Left ventricle myocardium inferior (tissue), 1 donor: ENCODE measurements at places on chromosomes 1 and 21. TPM values are rescaled to one million over a fixed set of nuclear protein-coding genes. Genes with fewer than 3 reads are reported as not detected.

Gene SVBP
- total RNA-seq, result 10.9 TPM

- no peaks in the 10 kb centered on the region for H3K36me3 ChIP-seq
- H3K27ac ChIP-seq, result no peak overlapping the region
- no peaks in the 10 kb centered on the region for H3K27me3 ChIP-seq
- H3K4me1 ChIP-seq, result peaks cover 72% of the 10 kb centered on the region
- no peak overlapping the region for H3K4me3 ChIP-seq
- no peak for DNase-seq
Measured at GRCh38 chr1:232548691-232549090, 81.2 kb downstream of the SIPA1L2 start.

- H3K4me3 ChIP-seq, result no peak overlapping the region
- DNase-seq, result peak; percentile 71
- H3K27me3 ChIP-seq, result no peaks in the 10 kb centered on the region
- H3K36me3 ChIP-seq, result peaks cover 88% of the 10 kb centered on the region
- H3K4me1 ChIP-seq, result peaks cover 55% of the 10 kb centered on the region
Measured at GRCh38 chr1:110053552-110054428, 16.7 kb downstream of the ALX3 start.

DNA sequence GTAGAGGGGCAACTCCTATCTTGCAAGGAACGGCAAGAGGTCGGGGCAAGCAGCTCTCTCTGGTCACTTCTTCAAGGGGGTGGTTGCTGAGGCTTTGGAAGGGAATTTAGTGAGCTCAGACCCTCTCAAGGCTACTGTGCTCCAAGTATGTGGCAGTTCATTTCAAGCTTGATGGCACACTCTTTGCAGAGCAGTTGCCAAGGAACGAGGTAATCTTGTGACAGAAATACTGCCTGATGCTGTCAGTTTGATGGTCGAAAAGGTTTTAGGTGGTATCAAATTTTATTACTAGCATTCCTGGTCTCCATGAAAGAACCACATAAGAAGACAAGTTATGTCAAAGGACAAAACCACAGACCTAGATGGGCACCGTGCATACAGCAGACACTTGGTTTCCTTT is 13.1 kb downstream of the CFAP298 start:
- no peaks in the 10 kb centered on the region for H3K4me1 ChIP-seq
- DNase-seq, result no peak
- H3K4me3 ChIP-seq, result no peak overlapping the region
- peaks cover 31% of the 10 kb centered on the region for H3K36me3 ChIP-seq
- H3K27me3 ChIP-seq, result no peaks in the 10 kb centered on the region

DNA sequence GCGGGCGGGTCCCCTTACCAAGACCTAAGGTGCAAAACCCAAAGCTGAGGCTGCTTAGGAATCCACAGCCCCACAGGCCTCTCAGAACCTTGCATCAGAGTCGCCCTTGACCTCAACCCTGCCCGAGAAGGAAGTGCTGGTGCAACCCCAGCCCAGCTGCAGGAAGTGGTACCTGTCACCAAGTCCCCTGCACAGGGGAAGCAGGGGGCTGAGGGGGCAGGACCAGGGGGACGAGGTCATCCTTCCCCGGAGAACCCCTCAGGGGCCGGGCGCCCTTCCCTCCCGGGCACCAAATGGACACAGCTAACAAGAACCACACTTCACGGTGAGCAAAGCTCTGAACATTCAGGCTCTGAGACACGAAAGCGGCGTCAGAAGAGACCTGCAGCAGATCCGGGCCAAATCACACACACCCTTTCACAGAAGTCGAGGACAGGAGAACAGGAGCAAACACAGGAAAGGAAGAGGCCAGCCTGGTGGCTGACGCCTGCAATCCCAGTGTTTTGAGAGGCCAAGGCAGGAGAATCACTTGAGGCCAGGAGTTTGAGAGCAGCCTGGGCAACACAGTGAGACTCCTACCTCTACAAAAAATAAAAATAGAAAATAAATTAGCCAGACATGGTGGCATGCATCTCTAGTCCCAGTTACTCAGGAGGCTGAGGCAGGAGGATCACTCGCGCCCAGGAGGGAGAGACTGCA is 6.4 kb downstream of the ITGB2 start:
- H3K4me3 ChIP-seq, result no peak overlapping the region
- DNase-seq, result peak; percentile 50
- peaks cover 19% of the 10 kb centered on the region for H3K27me3 ChIP-seq
- H3K4me1 ChIP-seq, result peaks cover 24% of the 10 kb centered on the region
- no peaks in the 10 kb centered on the region for H3K36me3 ChIP-seq

DNA sequence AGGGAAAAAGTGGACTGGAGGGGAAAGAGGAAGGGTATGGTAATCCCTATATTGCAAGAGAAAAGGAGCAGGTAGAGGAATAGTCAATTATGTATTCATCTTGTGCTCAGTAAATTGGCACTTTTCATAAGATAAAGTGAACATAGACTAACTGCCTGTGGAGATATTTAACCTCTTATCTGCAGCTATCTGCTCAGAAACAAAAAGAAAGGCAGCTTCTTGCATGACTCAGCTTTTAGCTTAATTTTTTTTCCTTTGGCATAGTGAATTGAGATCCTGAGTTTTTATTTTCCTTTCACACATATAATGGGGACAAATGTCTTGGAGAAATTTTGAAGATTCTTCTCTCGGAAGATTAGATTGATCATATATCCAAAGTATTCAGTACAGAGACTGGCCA is 127.6 kb upstream of the F3 start:
- no peaks in the 10 kb centered on the region for H3K36me3 ChIP-seq
- H3K4me3 ChIP-seq, result no peak overlapping the region
- DNase-seq, result no peak
- H3K27me3 ChIP-seq, result no peaks in the 10 kb centered on the region
- no peaks in the 10 kb centered on the region for H3K4me1 ChIP-seq

DNA sequence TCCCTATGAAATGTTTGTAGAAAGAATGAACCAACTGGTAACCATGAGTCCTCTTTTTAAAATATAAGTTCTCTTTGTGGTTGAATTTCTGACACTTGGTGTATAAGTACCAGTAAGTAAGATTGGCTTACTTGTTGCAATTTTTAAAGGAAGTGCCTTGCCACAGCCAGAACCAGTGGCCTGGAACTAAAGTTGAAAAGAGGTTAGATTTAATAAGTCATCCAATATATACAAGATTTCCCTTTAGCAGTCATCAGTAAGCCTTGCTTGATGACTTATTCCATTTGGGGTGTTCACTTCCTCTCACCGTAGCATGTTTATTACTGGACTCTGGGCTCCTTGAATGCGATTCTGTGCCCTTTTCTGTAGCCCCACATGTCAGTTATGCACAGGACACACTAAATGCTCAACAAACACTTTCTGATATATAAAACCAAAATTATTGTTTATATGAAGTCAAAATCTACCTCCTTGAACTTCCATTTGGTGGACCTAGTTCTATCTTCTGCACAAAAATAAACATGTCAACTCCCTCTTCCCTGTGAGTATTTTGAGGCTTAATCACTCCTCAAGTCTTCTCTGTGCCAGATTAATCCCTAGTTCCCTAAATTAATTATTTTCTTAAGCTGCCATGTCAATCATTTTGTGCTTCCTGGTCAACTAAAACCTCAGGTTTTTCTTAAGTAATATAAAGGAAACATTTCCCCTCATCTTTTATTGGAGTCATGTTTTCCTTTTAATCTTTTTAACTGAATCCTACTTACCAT is 218.1 kb downstream of the ST6GALNAC3 start:
- no peaks in the 10 kb centered on the region for H3K27me3 ChIP-seq
- H3K36me3 ChIP-seq, result no peaks in the 10 kb centered on the region
- DNase-seq, result no peak
- H3K4me3 ChIP-seq, result no peak overlapping the region
- H3K27ac ChIP-seq, result no peak overlapping the region
- no peaks in the 10 kb centered on the region for H3K4me1 ChIP-seq
